ENCODE measurements at places on chromosomes 11 and 22. TPM values are rescaled to one million over a fixed set of nuclear protein-coding genes. Genes with fewer than 3 reads are reported as not detected.

INS gene
- not detected for total RNA-seq

GRM5 gene
- total RNA-seq: 0.09 TPM

BAIAP2L2 gene
- 0.12 TPM for total RNA-seq

DNA sequence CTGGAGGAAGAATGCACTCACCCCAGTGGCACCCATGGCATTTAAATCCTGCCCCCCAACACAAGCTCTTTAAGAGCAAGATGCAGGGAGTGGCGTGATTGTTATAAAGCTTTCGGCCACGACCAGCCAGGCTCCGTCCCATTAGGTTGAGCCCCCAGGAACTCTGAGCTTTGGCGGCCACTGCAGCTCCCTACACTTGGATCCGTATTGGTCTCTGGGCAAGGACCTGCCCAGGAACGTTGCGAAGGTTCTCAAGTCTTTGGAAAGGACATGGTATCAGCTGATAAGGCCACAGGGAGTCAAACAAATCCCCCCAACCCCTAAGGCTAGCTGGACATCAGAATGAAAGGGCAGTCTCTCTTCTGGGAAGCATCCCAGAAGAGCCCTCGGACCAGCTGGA is 9.3 kb upstream of the VPS37C start:
- no peak overlapping the region for H3K27ac ChIP-seq
- H3K4me1 ChIP-seq: no peaks in the 10 kb centered on the region
- no peaks in the 10 kb centered on the region for H3K27me3 ChIP-seq
- H3K36me3 ChIP-seq: no peaks in the 10 kb centered on the region

DNA sequence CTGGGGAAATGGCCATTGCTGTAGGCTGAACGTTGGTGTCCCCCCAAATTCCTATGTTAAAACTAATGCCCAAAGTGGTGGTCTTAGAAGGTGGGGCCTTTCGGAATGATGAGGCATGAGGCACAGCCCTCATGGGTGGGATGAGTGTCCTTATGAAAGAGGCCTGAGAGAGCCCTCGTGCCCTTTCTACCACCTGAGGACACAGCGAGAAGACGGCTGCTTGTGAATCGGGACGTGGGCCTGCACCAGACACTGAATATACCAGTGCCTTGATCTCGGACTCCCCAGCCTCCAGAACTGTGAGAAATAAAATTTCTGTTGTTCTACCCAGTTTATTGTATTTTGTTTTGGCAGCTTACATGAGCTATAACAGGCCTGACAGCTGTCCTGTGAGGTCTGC is 162.9 kb upstream of the B3GAT1 start:
- H3K27me3 ChIP-seq: peaks cover 69% of the 10 kb centered on the region
- H3K4me3 ChIP-seq: no peak overlapping the region
- H3K4me1 ChIP-seq: no peaks in the 10 kb centered on the region
- no peak overlapping the region for H3K27ac ChIP-seq
- peak; percentile 2 for DNase-seq

DNA sequence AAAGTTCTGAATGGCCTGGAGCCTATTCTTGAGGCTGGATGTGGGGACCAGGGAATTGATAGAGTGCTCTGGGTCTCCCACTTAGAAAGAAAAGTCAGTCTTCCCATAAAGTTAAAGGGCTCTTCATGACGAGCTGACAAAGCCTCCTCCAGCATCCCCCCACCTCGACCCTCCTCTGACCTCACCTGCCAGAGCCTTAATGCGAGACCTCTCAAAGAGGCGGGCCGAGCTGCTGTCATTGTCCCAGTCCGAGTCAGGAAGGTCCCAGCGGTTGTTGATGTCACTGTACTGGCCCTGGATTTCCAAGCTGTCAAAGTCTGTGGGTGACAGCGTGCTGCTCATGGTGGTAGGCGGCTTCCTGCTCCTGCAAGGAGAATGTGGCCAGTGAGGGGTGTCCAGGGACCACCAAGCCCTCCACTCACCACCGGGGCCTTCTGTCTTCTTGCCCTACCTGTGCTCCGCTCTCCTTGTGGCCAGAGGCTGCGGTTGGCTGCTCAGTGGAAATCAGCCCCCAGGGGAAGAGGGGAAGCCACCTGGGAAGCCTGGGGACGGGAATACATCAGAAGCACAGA is 8.0 kb downstream of the SPTBN2 start:
- H3K27ac ChIP-seq: no peak overlapping the region
- H3K27me3 ChIP-seq: peaks cover 21% of the 10 kb centered on the region
- H3K36me3 ChIP-seq: no peaks in the 10 kb centered on the region
- DNase-seq: no peak
- H3K4me1 ChIP-seq: no peaks in the 10 kb centered on the region
- H3K4me3 ChIP-seq: no peak overlapping the region

DNA sequence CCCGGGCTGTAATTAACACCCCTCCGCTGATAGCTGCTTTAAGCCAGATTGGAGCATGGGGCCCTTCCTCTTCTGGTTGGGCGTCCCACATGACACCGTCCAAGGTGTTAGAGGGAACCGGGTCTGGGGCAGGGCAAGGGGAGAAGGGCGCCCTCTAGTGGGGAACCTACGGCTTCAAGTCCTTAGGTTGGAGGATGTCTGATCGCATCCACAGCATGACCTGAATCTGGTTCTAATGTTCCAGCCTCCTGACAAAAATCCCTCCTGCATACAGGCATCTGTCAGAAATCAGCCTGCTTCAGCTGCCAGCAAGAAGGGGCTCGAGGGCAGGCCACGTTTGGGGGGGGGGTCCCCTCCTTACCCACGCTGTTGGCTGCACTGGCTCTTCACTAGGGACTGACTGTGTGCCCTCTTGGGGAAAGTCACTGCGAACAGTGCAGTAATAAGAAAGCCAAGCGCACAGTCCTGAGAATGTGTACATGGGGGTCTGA is 94.2 kb upstream of the TBCEL start:
- no peak overlapping the region for H3K27ac ChIP-seq
- no peaks in the 10 kb centered on the region for H3K4me1 ChIP-seq
- peaks cover 5% of the 10 kb centered on the region for H3K27me3 ChIP-seq
- H3K4me3 ChIP-seq: no peak overlapping the region

DNA sequence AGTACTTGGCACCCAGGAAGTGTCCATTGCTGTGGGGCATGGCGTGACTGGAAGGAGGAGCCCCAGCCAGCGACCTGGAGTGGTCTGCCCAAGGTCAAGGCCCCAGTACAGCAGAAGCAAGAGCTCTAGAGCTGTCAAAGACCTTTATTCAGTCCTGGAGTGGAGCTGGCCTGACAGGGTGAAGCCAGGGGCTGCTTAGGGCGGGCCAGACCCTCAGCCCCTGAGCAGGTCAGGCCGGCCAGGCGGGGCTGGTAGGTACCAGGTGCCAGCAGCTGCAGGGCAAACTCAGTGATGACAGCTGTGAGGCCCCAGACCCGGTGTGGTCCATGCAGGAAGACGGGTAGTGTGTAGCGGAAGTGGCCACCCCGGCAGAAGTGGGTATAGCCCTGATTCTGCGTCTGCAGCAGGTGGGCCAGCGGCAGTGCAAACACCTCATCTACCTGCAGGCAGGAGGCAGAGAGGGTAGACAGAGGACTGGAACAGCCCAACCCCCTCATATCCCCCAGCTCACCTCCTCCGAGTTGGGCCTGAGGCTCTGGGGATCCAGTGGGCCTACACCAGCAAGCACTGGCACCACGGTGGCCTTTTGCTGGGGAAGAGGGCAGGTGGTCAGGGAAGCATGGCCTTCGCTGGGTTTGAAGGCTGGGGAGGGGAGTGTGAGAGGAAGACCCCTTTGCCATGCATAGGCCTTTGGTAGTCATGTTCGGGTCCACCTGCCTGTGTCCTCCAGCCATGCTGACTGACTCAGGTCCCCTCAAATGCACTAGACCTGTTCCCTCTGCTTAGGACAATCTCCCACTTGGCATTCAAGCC is 1.7 kb downstream of the NUDT8 start:
- no peak overlapping the region for H3K4me3 ChIP-seq
- no peak overlapping the region for H3K27ac ChIP-seq
- peak; percentile 14 for DNase-seq
- H3K4me1 ChIP-seq: peaks cover 4% of the 10 kb centered on the region

GRCh38 chr11:70307176-70307575 is 36.7 kb downstream of the PPFIA1 start:
- no peaks in the 10 kb centered on the region for H3K27me3 ChIP-seq
- H3K27ac ChIP-seq: no peak overlapping the region
- no peaks in the 10 kb centered on the region for H3K36me3 ChIP-seq
- no peak for DNase-seq

GRCh38 chr11:8932564-8933180 is at the start of gene C11orf16:
C11orf16 (minus strand) TSS chr11:8932947; CDS start chr11:8932308, 639 bp downstream.
- no peak for DNase-seq
- no peaks in the 10 kb centered on the region for H3K27me3 ChIP-seq
- H3K4me3 ChIP-seq: no peak within 1 kb of the TSS
- H3K4me1 ChIP-seq: no peaks in the 10 kb centered on the region

DNA sequence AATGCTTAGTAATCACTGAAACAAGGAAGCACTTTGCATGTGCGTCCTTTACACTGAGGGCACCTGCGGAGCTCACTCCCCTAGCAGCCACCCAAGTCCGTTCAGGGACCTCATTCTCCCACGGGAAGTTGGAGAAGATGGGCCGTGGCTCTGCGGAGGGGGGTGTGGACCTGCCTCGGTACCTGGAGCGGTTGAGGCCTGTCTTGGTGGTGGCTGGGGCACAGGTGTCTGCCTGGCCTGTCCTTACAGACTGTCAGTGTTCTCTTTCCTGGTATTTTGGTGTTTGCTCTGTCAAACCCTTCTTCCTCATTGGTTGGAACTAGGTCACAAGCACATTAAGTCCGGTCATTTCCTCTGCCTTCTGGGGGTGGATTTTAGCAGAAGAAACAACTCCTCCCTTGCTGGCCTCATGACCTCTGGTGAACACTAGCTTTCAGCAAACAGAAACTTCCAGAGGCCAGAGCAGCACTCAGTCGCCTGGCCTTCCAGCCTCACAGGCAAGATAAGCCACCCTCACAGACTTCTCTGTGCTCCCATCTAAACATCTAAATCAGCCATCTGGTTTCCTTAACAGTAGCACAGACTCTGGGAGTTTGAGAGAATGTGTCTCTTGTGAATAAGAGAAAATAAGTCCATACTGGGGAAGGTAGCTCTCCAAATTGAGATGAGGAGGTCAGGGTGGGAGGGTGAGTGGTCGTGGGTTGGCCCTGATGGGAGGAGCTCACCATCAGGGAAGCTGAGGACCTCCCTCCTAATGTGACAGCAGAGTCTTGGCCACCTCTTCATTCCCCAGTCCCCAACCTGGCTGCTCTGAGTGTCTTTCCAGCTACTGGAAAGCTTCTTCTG is 8.6 kb downstream of the SNAP29 start:
- peaks cover 12% of the 10 kb centered on the region for H3K36me3 ChIP-seq
- H3K27me3 ChIP-seq: no peaks in the 10 kb centered on the region
- peak; percentile 73 for DNase-seq
- peak overlapping the region; percentile 90 for H3K27ac ChIP-seq

GRCh38 chr11:7688238-7688826 is 15.0 kb upstream of the CYB5R2 start:
- no peak overlapping the region for H3K4me3 ChIP-seq
- peaks cover 10% of the 10 kb centered on the region for H3K27me3 ChIP-seq
- DNase-seq: no peak

DNA sequence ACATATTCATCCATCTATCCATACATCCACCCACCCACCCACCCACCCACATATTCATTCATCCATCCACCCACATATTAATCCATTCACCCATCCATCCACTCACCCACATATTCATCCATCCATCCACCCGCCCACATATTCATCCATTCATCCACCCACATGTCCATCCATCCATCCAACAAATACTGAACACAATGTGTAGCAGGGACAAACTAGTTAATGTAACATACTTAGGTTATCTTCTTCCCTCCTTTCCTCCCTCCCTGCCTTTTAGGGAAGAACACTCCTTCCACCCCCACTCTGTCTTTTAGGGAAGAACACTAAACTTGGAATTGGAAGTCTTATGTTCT is 39.4 kb downstream of the MCM5 start:
- H3K4me3 ChIP-seq: no peak overlapping the region
- no peaks in the 10 kb centered on the region for H3K27me3 ChIP-seq
- no peak for DNase-seq
- no peak overlapping the region for H3K27ac ChIP-seq
- no peaks in the 10 kb centered on the region for H3K4me1 ChIP-seq

- H3K36me3 ChIP-seq: peaks cover 16% of the 10 kb centered on the region
- peaks cover 21% of the 10 kb centered on the region for H3K4me1 ChIP-seq
- H3K27me3 ChIP-seq: no peaks in the 10 kb centered on the region
- peak; percentile 30 for DNase-seq
Measured at GRCh38 chr22:25833091-25833490, 91.1 kb downstream of the MYO18B start.

GRCh38 chr11:74739546-74740270 is 8.5 kb upstream of the CHRDL2 start:
- H3K36me3 ChIP-seq: no peaks in the 10 kb centered on the region
- no peak for DNase-seq
- H3K4me3 ChIP-seq: no peak overlapping the region
- H3K27me3 ChIP-seq: no peaks in the 10 kb centered on the region
- no peaks in the 10 kb centered on the region for H3K4me1 ChIP-seq

DNA sequence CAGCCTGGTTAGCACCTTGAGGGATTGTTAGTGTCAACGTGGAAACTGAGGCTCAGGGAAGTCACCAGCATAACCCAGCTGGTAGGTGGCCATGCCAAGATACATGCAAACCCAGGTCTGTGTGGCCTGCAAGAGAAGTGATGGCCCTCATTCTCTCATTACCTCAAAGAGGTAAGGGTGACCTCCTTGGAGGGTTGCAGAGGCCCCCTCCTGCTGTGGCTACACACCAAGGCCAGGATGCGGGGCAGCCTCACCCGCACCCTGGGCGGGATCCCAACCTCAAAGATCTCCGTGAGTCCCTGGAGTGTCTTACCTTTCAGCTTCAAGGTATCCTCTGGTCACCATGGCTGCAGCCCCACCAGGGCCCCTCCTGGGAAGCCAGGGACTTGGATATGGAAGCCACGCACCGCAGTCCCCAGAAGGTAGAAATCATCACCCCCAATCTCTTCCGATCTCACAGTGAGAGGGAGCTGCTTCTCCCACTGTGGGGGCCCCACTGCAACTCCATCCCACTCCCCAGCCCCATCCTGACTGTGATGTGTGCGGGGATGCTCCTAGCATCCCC is 95.4 kb downstream of the MORC2 start:
- DNase-seq: peak; percentile 3
- no peak overlapping the region for H3K27ac ChIP-seq
- H3K27me3 ChIP-seq: no peaks in the 10 kb centered on the region

DNA sequence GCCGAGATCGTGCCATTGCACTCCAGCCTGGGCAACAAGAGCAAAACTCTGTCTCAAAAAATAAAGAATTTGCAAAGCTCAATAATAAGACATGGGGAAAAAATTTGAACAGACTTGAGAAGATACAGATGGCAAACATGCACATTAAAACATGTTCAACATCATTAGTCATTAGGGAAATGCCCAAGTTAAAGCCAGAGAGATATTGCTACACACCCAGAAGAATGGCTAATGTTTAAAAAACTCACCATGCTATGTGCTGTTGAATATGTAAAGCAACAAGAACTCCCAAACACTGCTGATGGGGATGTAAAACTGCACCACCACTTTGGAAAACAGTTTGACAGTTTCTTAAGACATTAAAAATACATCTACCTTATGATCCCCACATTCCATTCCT is 12.6 kb downstream of the LRRC75B start:
- DNase-seq: no peak
- no peaks in the 10 kb centered on the region for H3K27me3 ChIP-seq
- H3K4me3 ChIP-seq: no peak overlapping the region
- H3K36me3 ChIP-seq: peaks cover 14% of the 10 kb centered on the region
- peaks cover 12% of the 10 kb centered on the region for H3K4me1 ChIP-seq
